Left cardiac atrium (tissue), 4 donors: ENCODE measurements at places on chromosomes 11 and 22.

- DNase-seq: peak; percentile 23
Observed at GRCh38 chr22:38735465-38736256, 20.1 kb downstream of the SUN2 start.

DNA sequence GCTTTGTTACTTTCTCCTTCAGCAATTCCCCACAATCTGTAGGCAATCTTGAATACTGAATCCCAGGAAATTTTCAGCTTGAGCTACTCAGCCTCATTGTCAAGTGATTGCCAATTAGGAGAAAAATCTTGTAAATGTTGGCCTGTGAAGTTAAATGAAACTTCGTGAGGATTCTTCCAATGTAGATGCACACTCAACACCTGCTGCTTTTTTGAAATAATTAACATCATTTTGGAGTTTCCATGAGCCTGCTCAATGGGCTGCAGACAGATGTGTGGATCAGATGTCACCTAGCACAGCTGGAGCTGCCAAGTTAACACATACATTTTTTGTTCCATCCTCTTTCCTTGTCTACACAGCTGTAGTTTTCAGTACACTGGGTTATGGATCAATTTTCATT is 645.6 kb upstream of the LUZP2 start:
- DNase-seq: no peak

DNA sequence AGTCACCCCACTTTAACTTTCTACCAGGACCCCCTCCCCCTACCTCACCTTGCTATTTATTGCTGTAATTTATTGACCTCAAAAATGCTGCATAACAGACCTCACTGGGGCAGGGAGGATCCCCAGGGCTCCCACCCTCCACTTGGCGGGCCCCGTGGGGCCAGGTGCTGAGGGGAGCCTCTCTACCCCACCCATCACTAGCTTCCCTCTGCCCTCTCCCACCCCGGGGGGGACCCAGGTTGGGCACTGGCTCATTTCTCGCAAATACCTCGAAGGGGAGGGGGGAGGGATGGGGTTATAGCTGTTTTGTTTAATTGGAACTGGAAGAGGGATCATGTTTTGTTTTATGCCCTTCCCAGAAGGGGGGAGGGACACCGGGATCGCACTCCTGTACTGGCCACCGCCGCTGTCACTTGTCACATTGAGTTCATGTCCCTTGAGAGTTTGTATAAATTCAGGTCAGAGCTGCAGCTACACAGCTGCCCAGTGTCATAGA is 16.3 kb upstream of the TMEM191C start:
- DNase-seq: peak; percentile 7

- DNase-seq: no peak
Observed at GRCh38 chr11:70242885-70243284, 27.6 kb upstream of the PPFIA1 start.

GRCh38 chr11:79119491-79120284 is 321.1 kb downstream of the TENM4 start:
- DNase-seq: no peak

- DNase-seq: no peak
Observed at GRCh38 chr11:16780146-16780545, 41.7 kb downstream of the C11orf58 start.

DNA sequence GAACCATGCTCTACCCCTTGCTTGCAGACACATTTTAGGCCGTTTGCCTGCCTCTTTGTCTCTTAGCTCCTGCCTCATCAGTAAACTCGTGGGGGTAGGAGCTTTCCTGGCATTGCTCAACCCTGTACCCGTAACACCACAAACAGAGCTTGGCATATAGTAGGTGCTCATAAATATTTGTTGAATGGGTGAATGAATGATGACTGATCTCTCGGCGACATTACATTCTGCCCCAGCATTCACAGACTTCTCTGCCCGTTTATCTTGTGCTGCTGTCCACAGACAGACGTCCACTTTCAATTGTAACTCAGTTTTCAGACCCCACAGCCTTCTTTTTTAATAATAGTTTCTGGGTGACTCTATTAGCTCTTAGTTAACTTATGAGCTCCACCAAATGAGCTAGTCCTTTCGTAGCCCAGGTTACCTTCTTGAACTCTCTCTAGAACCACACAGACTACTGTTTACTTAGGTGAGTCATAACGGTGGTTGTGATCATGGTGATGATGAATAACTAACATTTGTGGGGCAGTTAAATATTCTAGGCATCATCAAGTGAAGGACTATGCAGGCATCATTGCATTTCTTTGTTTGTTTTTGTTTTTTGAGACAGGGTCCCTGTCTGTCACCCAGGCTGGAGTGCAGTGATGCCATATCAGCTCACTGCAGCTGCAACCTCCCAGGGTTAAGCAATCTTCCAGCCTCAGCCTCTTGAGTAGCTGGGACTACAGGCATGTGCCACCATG is 188.4 kb downstream of the ADAMTS15 start:
- no peak for DNase-seq

DNA sequence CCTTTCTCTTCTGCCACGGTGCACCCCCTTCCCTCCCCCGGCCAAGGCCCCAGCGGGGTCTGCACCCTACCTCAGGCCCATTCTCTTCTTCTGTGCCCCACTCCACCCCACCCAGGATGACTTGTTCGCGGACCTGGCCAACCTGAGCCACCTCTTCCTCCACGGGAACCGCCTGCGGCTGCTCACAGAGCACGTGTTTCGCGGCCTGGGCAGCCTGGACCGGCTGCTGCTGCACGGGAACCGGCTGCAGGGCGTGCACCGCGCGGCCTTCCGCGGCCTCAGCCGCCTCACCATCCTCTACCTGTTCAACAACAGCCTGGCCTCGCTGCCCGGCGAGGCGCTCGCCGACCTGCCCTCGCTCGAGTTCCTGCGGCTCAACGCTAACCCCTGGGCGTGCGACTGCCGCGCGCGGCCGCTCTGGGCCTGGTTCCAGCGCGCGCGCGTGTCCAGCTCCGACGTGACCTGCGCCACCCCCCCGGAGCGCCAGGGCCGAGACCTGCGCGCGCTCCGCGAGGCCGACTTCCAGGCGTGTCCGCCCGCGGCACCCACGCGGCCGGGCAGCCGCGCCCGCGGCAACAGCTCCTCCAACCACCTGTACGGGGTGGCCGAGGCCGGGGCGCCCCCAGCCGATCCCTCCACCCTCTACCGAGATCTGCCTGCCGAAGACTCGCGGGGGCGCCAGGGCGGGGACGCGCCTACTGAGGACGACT is 15.9 kb downstream of the RTN4RL2 start:
- DNase-seq: peak; percentile 55

- no peak for DNase-seq
Observed at GRCh38 chr11:129283141-129283540, 91.0 kb upstream of the ARHGAP32 start.

- no peak for DNase-seq
Observed at GRCh38 chr11:130388607-130389205, 39.7 kb downstream of the ADAMTS8 start.

DNA sequence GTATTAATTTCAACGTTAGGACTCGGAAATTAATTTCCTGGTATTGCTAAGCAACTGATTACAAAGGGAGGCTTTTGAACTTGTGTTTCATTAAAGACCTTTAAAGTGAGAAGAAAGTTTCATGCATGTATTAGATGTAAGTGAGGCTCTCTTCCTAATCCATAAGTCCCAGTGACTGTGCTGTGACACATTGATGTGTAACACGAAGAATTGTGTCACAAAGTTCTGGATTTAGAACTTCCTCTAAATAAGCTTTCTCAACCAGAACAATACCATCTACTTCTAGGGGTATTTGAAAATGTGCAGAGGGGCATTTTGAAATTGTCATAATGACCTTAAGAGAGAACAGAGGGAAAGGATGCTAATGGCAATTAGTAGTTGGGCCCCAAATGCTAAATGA is 14.4 kb downstream of the DCUN1D5 start:
- DNase-seq: no peak

- no peak for DNase-seq
Observed at GRCh38 chr11:107679255-107680024, 32.4 kb downstream of the SLN start.

DNA sequence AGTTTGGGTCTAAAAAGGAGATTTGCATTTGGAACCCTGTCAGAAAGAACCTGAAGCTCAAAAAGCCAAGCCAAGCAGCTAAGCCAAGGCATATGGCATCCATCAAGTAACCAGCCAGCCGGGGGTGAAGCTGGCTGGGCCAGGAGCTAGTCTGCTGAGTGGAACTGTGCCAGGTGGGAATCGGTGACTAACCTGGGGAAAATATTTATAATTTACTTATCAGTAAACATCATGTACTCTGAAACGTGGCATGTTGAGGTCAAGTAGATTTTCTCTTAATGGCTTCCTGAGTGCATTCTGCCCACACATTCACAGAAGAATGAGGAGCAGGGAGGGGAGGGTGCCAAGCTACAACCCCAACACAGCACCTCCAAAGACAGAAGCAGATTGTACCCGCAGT is 70.5 kb upstream of the SESN3 start:
- no peak for DNase-seq

DNA sequence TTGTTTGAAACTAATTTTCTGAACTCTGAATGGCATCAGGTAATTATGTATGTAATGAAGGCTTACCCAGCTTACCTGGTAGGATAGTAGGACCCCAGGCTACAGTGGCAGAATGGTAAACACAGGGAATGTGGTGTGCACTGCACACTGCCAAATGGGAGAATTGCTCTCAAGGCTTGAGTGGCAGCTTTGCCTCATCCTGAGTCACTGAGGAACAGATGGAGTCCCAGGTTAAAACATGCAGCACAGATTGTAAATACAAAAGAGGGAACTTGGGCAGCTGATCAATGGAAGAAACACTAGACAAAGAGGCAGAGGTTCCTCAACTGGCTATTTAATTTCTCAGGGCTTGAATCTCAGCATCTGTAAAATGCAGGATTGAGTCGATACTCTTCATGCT is 24.4 kb downstream of the GPR83 start:
- no peak for DNase-seq

- DNase-seq: no peak
Observed at GRCh38 chr22:33652615-33653014, 267.7 kb downstream of the LARGE1 start.

DNA sequence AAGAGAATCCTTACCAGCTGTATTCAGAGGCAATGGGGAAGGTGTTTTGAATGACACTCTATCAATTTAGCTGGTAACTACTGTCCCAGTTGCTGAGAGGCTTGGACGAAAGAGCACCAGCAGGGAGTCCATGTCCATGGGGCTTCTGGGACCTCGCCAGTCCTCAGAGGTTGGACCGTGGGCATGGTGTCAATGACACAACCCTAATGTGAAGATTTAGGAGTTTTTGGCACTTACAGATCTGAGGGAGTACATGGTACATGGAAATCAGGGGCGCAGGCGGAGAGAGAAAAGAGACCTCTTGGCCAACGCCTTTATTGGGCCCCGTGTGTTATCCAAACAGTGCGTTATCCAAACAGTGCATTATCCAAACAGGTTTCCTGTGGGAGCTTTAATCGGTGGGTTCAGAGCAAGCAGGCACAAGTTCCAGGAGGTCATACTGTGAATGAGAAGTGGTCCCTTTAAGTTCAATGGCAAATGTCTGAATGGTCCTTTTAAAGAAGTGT is 169.1 kb upstream of the B3GAT1 start:
- no peak for DNase-seq

GRCh38 chr11:118696673-118697226 is 17.3 kb upstream of the TREH start:
- DNase-seq: no peak

- DNase-seq: no peak
Observed at GRCh38 chr11:25377466-25377865, 880.6 kb downstream of the LUZP2 start.

DNA sequence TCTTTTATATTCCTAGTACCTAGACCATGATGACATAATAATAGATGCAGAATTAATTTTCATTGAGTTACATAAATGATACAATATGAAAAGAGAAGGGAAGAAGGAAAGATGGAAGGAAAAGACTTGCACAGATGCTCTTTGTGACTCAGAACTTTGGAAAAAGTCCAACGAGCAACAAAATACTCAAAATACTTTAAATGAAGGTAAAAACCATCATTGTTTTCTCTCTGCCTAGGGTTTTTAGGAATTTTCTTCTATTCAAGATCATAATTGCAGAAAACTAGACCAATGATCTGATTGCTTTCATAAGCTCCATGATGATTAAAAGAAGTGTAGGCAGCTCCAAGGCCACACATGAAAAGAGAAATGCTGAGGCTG is 276.9 kb downstream of the KIRREL3 start:
- DNase-seq: no peak

DNA sequence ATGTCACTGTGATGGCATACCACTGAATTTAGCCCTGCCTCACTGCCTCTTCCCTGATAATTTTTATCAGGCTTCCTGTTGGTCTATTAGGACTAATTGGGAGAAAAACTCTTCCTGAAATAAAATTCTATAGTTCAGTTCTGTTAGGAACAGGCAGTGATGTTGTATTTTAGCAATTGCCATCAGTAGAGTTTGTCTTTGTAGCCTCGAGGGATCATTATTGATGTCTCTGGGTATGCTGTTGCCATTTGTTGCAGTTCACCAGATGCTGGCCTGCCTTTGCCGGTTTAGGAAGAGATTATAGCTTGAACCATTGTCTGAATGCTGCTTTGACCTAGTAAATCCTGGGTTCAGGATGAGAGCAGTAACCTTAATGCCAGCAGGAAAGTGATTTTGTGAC is 41.0 kb downstream of the KDM2A start:
- DNase-seq: no peak

DNA sequence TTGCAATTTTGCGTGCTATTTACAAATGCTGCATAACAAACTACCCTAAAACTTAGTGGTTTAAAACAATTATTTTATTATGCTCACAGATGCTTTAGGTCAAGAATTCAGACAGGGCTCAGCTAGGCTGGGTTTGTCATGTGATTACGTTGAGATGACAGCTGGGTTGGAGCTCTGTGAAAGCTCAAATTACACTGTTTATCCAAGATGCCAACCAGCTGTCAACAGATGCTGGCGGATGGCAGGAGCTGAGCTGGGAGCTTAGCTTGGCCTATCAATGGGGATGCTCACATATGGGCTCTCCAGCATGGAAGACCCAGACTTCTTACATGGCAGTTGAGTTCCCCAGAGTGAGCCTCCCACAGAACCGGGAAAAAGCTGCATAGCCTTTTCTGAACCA is 62.7 kb downstream of the STK33 start:
- peak; percentile 30 for DNase-seq

GRCh38 chr22:28052825-28053269 is 133.8 kb upstream of the PITPNB start:
- DNase-seq: no peak

DNA sequence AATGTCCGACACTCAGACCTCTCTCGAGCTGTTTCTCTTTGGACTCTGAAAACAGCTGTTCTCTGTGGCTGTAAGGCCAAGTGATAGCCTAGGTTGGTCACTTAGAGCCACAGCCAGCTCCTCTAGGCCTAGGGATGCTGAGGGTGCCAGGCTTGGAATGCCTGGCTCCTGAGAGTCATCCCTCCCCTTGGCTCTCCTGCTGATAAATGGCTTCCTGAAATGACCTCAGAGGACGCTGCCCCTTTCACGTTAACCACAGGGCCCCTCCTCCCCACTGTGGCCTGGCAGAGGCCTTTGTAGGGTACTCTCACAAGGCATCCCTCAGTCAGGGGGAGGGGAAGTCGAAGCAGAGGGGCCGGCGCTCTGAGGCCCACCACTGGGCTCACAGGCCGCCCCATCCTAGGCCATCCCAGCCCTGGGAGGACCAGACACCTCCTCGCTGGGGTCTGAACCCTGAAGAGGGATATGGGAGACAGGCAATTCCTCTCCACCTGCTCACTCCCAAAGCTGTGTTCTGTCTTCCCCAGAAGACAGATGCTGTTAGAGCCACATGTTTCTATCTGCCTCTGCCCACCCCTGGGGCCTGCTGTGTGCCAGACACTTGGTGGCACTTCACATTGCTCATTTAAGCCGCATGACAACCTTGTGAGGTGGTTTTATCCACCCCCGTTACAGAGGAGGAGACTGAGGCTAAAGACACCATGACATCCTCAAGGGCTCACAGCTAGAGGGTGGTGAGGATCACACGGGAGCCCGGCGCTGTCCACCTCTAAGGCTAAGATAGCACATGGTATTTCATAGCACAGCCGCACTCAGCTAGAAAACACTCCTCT is 50.9 kb downstream of the ARFGAP3 start:
- no peak for DNase-seq
